ENCODE measurements at places on chromosomes 4 and X.

DNA sequence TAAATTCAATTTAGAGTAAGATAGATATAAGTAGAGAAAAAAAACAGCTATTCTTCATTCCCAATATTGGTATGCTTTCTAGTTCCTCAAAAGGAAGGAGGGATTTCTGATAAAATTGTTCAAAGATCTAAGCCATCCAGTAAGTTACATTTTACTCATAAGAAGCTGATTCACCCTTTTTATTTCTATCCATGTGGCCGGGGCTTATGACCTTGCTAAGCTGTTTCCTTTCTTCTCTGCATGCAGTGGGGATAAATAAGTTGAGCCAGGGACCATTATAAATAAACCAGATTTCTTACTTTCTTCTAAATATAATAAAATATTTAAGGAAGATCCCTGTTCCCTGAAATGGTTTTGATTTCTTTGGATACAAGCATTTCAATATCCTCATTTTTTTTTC lies 502.3 kb downstream of the PDHA2 start:
- no peak for DNase-seq

- DNase-seq: no peak
These were observed 96.2 kb upstream of the CCSER1 start for GRCh38 chr4:90030953-90031352.

DNA sequence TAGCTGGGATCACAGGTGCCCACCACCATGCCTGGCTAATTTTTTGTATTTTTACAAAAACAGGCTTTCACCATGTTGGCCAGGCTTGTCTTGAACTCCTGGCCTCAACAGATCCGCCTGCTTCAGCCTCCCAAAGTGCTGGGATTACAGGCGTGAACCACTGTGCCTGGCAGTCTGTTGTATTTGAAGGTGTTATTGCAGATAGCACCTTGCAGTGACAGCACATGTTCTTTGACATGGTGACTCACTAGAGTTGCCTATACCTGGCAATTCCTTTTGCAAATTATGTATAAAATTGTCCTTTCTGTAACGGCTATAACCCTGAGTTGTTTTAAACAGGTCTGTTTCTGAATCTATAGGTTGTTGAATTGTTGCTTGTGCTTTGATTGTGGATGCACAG lies 7.9 kb downstream of the OGT start:
- no peak for DNase-seq

DNA sequence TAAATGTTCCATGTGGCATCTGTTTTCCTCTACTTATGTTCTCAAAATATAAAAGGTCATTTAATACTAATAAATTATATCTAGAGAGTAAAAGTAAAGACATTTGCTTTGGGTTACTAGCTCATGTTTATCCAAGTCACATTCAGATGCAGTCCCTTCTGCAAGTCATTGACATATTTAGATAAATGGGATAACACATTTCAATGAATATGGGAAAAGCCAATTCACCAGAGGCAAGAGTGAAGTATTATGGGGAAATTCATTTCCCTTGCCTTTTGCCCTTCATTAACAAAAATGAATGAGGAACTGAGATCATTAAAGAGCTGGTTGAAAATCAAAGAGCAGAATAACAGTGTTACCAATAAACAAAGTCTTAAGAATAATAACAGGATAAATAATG lies 306.2 kb upstream of the FSTL5 start:
- DNase-seq: no peak

- DNase-seq: no peak
These were observed 291.6 kb upstream of the HS3ST1 start for GRCh38 chr4:11720292-11720691.

- DNase-seq: no peak
These were observed 134.0 kb downstream of the MGST2 start for GRCh38 chr4:139799615-139800014.

DNA sequence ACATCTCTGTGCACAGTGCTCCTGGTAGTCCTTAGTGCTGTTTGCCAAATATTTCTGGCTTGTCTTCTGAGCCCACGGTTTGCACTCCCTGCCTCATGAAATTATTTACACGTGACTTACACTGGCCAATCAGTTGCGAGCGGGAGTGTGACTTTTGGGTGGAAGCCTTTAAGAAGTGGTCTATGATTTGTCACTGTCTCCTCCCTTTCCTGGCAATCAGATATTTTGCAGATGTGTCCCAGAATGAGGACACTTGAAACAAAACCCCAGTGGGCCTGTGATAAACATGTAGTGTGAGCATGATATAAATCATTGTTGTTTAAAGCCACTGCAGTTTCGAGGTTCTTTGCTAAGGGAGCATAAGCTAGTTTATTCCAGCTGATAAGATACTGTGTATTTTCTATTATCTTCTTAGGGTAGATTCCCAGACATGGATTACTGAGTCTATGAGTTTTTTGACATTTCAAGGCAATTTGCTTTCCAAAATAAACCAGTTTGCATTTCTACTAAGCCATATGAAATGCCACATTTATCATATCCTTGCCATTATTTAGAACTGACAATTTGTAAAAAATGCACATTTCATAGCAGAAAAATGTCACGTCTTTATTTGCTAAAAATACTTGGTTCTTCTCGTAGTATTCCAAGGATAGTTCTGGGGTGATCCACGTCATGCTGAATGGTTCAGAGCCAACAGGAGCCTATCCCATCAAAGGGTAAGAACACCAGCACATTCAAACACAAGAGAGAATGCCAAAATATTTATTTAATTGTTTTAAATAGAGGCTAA lies 12.0 kb downstream of the BST1 start:
- DNase-seq: no peak

DNA sequence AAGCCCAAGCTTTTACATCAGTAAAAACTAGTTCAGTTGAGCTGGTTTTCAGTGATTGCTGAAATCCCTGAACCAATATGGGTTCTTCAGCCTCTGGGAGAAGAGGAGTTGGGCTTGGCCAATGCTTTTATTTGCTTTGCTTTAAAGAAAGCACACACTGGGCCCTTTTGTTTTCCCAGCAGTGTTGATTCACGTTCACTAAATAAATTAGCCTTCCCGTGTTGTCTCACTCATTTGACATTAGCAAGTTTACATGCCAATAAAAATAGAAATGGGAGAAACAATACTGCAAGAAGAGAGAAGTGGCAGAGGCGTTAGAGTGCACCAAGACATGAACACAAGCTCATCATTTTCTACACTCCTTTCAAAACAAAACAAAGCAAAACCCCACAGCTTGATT lies 136.2 kb downstream of the SHROOM3 start:
- no peak for DNase-seq

DNA sequence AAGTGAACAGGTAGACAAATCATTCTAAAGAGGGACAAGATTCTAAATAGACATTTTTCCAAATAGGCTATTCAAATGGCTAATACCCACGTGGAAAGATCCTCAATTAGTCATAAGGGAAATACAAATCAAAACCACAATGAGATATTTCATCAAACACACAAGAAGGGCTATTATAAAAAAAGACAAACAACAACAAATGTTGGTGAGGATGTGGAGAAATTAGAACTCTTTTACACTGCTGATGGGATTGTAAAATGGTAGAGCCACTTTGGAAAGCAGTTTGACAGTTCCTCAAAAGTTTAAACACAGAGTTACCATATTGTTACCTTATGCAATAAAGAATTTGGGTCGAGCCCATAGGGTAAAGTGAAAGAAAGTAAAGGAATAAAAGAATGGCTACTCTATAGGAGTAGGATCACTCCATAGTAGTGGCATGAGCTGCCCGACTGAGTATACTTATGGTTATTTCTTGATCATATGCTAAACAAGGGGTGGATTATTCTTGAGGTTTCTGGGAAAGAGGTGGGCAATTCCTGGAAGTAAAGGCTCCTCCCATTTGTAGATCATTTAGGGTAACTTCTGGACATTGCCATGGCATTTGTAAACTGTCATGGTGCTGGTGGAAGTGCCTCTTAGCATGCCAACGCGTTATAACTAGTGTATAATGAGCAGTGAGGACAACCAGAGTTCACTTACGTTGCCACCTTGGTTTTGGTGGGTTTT lies 58.9 kb upstream of the FAM9C start:
- no peak for DNase-seq

DNA sequence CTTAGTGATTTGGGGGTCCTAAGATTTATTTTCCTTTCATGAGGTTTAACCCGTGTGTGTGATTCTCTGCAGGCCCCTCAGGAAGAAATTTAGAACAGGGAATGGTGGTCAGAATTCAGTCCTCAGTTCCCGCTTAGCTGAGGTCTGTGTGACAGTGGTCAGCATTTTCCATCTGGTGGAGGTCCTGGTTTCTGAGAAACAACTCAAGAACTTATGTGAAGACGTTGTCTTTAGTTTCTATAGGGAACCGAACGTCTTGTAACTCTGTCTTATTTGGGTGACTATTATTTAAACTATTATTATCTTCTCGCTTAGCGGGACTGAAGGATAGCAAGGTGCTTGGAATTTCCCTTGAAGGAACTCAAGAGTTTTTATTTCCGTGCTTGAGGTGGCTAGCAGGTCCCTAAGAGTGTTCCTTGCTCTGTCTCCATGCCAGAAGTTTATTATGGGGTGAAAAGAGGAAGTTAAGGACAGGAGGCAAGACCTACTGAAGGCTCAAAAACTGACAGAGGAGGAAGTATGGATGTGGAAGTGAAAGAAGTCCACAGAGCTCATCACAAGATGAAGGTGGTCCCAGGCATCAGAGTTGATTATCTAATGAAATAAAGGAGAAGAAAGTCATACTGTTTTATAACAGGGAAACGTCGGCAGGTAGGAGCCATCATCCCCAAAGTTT lies 9.4 kb downstream of the MGST2 start:
- DNase-seq: peak; percentile 11

- no peak for DNase-seq
These were observed 29.9 kb upstream of the MSANTD1 start for GRCh38 chr4:3218824-3219760.

- DNase-seq: no peak
These were observed 143.9 kb downstream of the BCOR start for GRCh38 chrX:39953879-39954278.

GRCh38 chr4:172813359-172813923 lies 355.2 kb upstream of the GALNT7 start:
- DNase-seq: no peak

DNA sequence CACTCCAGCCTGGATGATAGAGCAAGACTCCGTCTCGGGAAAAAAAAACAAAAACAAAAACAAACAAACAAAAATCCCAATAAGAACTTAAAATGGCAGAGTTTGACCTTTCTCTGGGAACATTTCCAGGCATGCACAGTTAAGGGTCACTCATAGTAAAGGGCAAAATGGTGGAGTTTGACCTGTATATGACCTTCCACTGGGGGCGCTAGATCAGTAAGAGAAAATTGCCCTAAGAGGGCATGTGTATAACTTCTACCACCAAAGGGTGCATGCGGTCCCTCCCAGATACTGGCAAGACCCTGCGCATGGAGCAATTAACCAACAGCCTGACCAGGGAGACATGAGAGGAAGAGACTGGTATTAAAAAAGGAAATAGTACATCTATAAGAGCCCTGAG lies 177.2 kb downstream of the MOSPD2 start:
- DNase-seq: no peak

- peak; percentile 1 for DNase-seq
These were observed 88.6 kb upstream of the MAML3 start for GRCh38 chr4:140242357-140243277.

GRCh38 chr4:75557696-75558095 lies 1.8 kb downstream of the ODAPH start:
- DNase-seq: no peak

DNA sequence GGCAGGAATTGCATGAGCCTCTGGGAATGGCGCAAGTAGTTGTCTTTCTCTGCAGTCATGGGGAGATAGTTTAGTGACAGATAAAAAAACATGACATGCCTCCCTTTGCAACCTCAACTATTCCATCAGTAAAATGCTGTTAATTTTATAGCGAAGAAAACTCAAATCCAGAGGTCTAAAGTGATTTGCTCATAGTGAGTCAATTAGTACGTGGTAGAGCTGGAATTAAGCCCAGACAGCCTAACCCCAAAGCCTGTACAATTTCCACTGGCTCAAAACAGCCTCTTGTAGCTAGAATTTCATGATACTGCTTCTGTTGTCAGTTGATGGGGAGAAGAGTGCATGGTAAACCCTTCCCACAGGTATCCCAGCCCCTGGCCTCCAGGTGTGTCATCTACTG lies 81.3 kb upstream of the TRPC5 start:
- no peak for DNase-seq

- DNase-seq: no peak
These were observed 7.1 kb downstream of the FAT4 start for GRCh38 chr4:125321709-125322365.

GRCh38 chr4:87073199-87074120 lies 138.6 kb downstream of the AFF1 start:
- DNase-seq: peak; percentile 70

DNA sequence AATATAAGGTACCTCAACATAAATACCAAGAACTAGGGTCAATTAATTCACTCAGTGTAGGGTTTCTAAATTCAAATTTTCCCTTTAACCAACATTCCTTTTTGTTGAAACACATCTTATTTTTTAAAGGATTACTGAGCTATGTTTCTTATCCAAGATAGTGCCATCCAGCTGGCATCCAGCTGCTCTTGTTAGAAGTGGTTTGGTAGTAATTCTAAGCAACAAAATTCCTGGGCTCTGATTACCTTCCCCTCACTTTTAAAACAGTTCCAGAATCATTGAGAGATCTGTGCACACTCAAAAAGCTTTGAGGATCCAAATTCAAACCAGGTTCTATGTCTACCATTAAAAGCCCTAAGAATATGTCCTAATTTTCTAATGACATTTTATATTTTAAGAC lies 583.7 kb downstream of the TRIML1 start:
- DNase-seq: no peak

- no peak for DNase-seq
These were observed 20.4 kb downstream of the MSANTD1 start for GRCh38 chr4:3269105-3269927.

GRCh38 chr4:85420831-85421230 lies 54.1 kb upstream of the ARHGAP24 start:
- no peak for DNase-seq

DNA sequence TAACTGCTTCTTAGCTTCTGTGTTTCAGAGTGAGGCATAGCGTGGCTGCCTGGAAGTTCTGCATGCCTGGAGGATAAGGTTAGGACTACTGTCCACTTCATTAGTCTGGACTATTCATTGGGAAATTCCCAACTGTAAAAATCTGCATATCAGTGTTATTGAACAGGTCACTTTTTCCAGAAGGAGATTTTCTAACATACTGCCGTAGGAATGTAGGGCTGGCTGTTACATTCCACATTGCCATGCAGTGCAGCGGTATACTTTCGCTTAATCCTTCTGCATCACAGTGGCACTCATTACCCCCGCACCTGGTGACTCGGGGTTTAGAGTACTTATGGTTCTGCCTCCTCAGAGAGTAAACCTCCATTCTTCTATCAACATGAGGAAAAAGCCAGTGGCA lies 104.6 kb downstream of the NPFFR2 start:
- DNase-seq: no peak

DNA sequence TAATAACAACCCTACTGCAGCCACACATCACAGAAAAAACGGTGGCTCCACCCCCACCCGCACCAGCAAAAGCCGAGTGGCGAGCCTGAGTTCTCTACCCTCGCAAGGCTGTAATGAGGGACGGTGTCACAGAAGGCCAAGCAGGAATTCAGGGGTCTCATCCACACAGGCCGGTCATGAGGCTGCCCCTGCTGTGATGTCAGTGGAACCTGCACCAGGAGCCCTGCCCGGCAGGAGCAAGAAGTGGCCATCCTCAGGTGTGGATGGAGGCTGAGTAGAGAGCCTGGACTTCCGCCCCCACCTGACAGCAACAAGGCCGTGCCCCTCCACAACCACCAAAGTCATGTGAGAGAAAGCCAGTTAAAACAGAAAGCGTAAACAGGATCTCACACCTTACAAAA lies 20.6 kb downstream of the LYAR start:
- DNase-seq: peak; percentile 81

Measured in CD4-positive, alpha-beta T cell treated with Interleukin-4 for 4 hours (primary cell).